ENCODE measurements at places on chromosomes 7 and 10.

DNA sequence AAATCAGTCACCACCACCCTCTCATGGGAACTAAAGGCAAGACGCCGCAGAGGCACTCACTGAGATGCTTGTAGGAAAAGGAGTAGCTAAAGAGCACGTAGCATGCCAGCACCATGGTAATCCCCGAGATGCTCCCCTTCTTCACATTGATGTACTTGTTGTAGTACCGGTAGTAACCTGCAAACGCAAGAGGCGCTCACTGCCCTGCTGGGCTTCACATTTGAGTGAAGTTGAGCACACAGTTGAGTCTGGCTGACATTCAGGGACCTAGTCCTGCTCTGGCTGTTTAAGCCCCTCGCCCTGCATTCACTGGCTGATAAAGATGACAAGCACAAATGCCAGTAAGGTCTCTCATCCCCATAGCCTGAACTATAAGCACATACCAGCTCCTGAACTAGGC lies 6.9 kb downstream of the ATP5MF start:
- DNase-seq: no peak

GRCh38 chr10:79196470-79197461 lies 128.0 kb downstream of the ZMIZ1 start:
- peak; percentile 58 for DNase-seq

DNA sequence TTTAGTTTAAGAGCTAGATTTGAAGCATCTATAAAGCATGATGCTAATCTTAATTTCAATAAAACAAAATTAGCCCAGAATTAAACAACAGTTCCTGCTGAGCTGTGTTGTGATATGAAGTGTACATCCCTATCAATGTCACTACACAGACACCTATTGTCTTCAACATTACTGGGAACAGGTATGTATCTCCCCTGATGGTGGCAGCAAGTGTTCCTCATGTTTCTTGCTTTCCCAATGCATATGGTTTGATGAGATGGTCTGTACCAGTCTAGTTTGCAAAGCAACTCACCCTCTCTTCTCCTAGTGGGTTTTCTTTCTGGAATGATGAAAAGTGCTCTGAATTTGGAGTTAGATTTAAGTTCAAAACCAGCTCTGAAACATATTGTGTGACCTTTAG lies 38.1 kb downstream of the TSPAN12 start:
- no peak for DNase-seq

- no peak for DNase-seq
Observed at GRCh38 chr7:152462995-152463708, 27.3 kb upstream of the KMT2C start.

- DNase-seq: no peak
Observed at GRCh38 chr7:123872908-123873307, 27.9 kb downstream of the HYAL4 start.

- DNase-seq: no peak
Observed at GRCh38 chr7:22427104-22427503, 70.2 kb upstream of the RAPGEF5 start.

- no peak for DNase-seq
Observed at GRCh38 chr7:93739424-93739823, 151.1 kb downstream of the TFPI2 start.

GRCh38 chr7:12504149-12504548 lies 66.4 kb upstream of the SCIN start:
- DNase-seq: no peak

DNA sequence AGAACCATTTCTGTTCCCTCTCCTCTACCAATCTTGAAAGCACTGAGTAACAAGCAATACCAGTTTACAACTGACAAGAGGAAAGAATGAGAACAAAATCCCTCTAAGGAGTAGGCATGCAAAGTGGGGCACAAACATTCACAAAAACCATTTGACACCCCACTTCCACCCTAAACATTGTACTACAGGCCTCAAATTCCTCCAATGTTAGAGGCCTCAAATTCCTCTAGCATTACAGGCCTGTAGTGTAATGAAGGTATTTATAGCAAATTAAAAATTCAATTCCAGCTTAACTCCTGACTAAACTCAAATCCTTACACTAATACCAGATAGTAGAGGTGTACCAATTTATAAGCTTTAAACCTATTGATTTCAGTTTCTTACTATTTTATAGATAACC lies 85.4 kb downstream of the SIRT1 start:
- DNase-seq: no peak

- no peak for DNase-seq
Observed at GRCh38 chr10:118812393-118812740, 57.6 kb upstream of the CACUL1 start.

GRCh38 chr10:70096705-70097420 lies 35.8 kb downstream of the AIFM2 start:
- DNase-seq: no peak

DNA sequence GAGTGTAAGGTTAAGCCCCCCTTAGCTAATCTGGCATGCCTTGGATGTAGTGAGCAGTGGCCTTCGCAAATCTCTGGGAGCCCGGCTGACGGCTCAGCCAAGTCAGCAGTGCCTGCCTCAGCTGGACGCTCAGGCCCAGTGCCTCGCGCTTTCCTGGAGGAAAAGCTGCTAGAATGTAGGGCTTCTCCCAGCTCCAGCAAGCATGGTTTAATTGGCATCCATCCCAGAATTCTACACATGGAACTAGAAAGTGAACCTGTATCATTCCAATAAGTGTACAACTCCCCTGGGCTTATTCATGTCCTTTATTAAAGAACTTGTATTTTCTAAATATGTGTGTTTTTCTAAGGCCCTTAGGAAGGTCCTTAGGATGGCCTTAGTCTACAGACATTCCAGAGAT lies 287.8 kb upstream of the SHH start:
- no peak for DNase-seq

DNA sequence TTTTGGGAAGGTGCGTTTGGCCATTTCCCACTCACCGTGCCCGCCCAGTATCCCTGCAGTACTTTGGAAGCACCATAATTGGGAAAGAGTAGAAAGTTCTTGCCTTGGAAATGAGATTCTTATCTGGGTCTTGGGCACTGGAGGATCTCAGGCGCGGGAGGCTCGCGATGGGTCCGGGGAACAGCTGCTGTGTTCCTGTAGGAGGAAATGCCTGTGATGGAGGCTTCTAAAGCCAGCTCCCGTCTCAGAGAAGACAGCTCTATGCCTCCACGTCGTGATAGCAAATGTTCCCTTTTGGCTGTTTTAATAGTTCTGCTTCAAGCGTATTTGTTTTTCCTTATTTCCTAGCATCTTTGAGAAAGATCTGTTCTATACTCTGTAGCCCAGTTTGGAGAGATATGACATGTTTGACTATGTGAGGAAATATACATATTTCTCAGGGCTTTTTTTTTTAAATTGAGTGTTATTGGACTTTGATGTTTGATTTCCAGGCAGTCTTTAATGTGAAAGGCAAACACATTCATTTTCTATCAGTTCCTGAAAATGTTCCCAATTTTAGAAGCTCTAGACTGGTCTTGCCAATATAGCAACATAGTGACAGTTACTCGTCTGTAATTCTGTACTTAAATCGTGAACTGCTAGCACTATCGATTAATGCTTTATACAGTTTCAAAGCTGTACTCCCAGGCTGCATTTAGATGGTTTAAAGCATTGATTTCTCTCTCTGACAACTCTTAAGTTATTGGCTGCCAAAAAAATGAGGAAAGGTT lies 280.8 kb downstream of the DPP6 start:
- no peak for DNase-seq

DNA sequence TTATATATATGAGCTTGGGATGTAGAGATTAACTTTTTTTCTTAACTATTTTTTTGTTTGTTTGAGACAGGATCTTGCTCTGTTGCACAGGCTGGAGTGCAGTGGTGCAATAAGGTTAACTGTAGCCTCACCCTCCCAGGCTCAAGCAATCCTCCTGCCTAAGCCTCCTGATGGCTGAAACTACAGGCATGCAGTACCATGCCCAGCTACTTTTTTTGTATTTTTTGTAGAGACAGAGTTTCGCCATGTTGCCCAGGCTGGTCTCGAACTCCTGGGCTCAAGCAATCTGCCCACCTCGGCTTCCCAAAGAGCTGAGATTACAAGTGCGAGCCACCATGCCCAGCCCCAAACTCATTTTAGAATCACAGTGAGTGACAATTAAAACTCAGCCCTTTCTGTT lies 105.2 kb downstream of the CUBN start:
- DNase-seq: no peak

- DNase-seq: no peak
Observed at GRCh38 chr10:15783941-15784636, 64.4 kb upstream of the ITGA8 start.

GRCh38 chr10:31278279-31278941 lies 40.6 kb upstream of the ZEB1 start:
- no peak for DNase-seq

- no peak for DNase-seq
Observed at GRCh38 chr10:82821043-82821442, 946.0 kb downstream of the NRG3 start.

GRCh38 chr7:134365341-134366054 lies 48.8 kb upstream of the SLC35B4 start:
- no peak for DNase-seq

- peak; percentile 16 for DNase-seq
Observed at GRCh38 chr10:12707461-12708185, 293.9 kb downstream of the CCDC3 start.

DNA sequence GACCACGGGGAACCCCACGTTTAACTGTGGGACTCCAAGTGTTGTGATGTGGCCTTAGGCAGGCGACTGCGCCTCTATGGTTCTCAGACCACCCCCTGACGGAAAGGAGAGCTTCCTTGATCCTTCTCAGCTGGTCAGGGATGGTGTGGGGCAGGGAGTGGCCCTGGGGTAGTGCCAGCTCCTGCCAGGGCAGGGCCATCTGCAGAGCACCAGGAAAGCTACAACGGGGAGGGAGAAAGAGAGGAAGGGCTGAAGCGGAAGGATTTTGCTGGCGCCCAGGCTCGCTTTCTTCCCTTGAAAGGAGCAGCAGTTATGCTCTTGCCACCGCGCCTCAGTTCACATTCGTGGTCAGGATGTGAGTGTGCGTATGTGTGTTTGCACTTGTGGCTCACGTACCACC lies 74.9 kb upstream of the PCBD1 start:
- no peak for DNase-seq

DNA sequence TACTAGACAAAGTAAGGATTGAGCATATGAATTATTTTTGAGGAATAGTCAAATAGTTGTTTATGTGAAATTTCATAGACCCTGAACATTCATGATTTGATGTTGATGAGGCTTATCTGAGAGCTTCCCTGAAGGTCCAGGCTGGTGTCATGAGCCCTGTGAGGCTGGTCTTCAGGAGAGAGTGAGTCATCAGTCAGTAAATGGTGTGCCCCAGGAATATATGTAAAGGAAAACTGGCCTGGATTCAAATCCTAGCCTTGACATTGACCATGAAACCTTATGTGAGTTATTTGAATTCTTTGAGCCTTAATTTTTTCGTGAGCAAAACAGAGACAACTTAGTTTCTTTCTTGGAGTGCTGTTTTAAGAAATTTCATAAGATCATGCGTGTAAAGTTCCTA lies 6.2 kb downstream of the TMEM236 start:
- no peak for DNase-seq

- no peak for DNase-seq
Observed at GRCh38 chr7:10924370-10924769, 49.3 kb upstream of the PHF14 start.

- no peak for DNase-seq
Observed at GRCh38 chr7:106038916-106039315, 73.2 kb downstream of the SYPL1 start.

DNA sequence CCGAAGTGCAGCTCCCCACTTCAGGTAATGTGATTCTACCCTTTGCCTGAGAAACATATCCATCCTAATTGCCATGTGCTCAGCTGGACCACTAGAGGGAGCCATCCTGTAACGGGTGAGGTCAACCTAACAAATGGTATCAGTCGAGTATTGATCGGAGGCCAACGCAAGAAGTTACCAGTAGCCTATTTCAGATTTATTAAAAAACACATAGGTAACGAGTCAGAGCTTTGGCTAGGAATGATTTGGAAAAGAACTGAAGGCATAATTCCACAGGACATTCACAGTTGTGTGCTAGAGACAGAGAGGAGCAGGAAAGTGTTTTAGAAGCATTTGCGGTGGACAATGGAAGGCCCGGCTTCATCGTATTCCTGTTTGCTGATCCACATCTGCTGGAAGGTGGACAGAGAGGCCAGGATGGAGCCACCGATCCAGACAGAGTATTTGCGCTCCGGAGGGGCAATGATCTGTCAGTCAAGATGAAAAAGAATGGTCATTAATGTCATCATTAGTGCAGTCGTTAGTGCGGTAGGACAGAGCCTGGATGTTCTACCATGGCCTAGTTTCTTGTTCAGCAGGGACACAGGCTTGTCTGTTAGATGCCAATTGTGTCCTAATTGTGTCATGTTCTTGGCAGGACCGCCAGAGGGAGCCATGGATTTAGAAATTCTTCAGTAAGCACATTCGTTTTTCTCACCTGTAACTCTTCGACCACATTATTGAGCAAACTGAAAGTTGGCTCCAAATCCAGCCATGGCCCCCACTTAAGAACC lies 17.5 kb downstream of the ACTA2 start:
- peak; percentile 63 for DNase-seq

DNA sequence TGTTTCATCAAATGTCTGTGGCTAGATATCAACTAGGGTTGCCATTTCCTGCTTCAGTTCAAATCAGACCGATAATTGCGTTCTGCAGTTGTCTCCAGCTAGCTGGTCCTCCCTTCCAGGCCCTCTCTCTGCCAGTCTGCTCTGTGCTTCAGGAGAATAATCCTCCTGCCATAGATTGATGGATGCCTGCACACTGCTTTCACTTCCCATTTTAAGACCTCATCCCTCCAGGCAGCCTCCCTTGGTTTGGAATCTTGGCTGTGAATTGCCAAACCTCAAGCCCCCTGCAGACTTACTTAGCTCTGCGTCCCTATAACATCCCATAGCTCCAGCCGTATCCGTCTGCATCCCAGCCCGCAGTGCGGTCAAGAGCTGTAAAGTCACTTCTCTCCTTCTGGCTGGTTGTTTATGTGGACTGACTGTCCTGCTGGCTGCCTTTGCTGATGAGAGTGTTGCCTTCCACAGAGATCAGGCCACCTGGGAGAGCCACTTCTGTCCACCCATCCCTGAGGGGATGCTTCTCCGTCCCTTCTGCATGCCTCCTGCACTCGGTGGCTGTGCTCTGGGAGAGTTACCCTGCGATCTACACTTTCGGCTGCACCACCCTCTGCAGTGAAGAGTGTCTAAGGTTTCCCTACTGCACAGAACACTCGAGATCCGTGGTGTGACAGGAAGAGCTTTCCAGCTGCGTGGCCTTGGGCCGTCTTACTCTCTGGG lies 22.4 kb upstream of the KLF6 start:
- no peak for DNase-seq

Measured in activated T-cell treated with anti-CD3 and anti-CD28 coated beads for 24 hours (primary cell).